ENCODE measurements at places on chromosomes 7 and 10. TPM values are rescaled to one million over a fixed set of nuclear protein-coding genes. Genes with fewer than 3 reads are reported as not detected.

Gene SLC39A12
- polyA plus RNA-seq, result 0.03 TPM

Gene CCL26
- 0.12 TPM for polyA plus RNA-seq

- no peaks in the 10 kb centered on the region for H3K36me3 ChIP-seq
- no peak overlapping the region for H3K4me3 ChIP-seq
- H3K4me1 ChIP-seq, result no peaks in the 10 kb centered on the region
- no peak for DNase-seq
Measured at GRCh38 chr10:93604146-93604545, 3.1 kb upstream of the RBP4 start.

DNA sequence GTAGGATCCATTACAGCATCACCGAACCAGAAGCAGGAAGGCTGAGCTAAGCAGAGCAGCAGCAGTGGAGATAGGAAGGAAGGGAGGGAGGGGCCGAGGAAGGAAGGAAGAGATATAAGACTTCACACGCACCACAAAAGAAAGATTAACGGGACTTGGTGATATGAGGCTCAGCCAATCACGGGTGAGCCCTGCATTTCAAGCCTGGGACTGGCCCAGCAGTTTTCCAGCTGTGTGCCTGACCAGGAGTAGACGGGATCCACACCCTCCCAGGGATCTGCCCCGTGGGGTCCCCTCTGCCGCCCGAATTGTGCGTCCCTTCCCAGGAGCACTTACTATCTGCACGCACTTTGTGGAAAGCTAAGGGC is 16.2 kb downstream of the ATG9B start:
- peaks cover 38% of the 10 kb centered on the region for H3K4me1 ChIP-seq
- H3K4me3 ChIP-seq, result peak overlapping the region; percentile 34
- no peak overlapping the region for H3K27ac ChIP-seq

DNA sequence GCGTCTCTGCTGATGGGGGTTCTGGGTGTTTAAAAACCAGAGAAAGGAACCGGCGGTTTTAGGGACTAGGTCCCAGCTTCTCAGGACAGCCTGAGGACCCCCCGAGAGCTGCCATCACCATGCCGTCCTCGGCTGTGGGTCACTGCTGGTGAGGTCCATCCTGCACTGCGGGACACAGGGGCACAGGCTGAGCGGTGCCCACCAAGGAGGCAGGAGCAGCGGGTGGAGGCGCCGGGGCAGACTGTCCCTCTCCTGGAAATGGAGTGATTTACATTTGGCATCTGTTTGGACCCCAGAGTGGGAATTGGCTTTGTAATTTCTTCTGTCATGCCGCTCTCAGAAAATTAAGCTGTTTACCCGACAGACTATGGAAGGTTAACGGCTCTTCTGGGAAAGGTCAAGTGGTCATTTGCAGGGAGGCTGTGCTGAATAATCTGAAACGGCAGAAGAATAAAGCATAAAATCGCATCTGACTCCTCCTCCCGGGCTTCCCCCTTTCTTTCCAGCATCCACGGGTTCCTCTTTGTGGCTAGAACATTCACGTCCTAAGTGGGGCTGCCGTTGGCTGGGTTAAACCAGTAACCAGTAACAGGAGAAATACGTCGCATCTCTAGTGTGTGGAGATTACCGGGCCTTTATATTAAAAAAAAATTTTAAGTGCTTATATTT is 31.7 kb downstream of the LHPP start:
- no peak for DNase-seq
- H3K4me3 ChIP-seq, result no peak overlapping the region
- H3K27ac ChIP-seq, result no peak overlapping the region
- H3K36me3 ChIP-seq, result peaks cover 21% of the 10 kb centered on the region
- H3K27me3 ChIP-seq, result no peaks in the 10 kb centered on the region

- no peaks in the 10 kb centered on the region for H3K4me1 ChIP-seq
- no peak for DNase-seq
- H3K4me3 ChIP-seq, result no peak overlapping the region
Measured at GRCh38 chr7:112140600-112140999, 65.6 kb downstream of the DOCK4 start.

- H3K4me3 ChIP-seq, result no peak overlapping the region
- H3K4me1 ChIP-seq, result no peaks in the 10 kb centered on the region
- H3K27me3 ChIP-seq, result no peaks in the 10 kb centered on the region
- DNase-seq, result no peak
- H3K36me3 ChIP-seq, result peaks cover 56% of the 10 kb centered on the region
Measured at GRCh38 chr7:149727053-149727898, 46.1 kb downstream of the ZNF467 start.

GRCh38 chr7:82172017-82172416 is 271.6 kb downstream of the CACNA2D1 start:
- H3K27me3 ChIP-seq, result no peaks in the 10 kb centered on the region
- no peak overlapping the region for H3K4me3 ChIP-seq
- no peaks in the 10 kb centered on the region for H3K36me3 ChIP-seq
- H3K27ac ChIP-seq, result no peak overlapping the region

DNA sequence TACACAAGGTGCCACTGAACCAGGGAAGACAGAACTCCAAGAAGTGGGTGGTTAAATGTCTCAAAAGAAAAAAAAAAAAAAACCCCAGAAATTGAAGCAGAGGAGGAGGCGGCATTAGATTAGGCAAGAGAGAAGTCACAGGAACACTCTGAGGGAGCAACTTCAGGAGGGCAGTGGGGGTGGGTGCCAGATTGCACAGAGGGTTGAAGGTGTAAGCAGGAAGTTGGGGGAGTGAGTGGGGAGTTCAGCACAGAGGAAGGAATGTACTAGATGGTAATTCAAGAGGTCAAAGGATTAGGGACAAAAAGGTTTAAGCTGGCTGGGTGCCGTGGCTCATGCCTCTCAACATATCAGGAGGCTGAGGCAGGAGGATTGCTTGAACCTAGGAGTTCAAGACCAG is 110.0 kb upstream of the PDLIM1 start:
- H3K27ac ChIP-seq, result no peak overlapping the region
- no peak overlapping the region for H3K4me3 ChIP-seq
- no peak for DNase-seq
- no peaks in the 10 kb centered on the region for H3K4me1 ChIP-seq

DNA sequence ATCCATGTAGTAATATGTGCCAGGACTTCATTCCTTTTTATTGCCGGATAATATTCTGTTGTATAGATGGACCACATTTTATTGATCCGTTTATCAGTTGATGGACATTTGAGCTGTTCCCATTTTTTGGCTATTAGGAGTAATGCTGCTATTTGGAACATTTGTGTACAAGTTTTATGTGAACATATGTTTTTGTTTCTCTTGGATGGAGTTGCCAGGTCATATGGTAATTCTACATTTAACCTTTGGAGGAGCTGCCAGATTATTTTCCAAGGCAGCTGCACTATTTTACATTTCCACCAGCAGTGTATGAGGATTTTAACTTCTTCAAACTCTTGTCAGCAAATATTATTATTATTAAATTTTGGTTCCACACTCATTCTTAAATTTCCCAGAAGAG is 59.2 kb downstream of the C10orf90 start:
- no peaks in the 10 kb centered on the region for H3K36me3 ChIP-seq
- no peak for DNase-seq
- no peaks in the 10 kb centered on the region for H3K4me1 ChIP-seq
- H3K27ac ChIP-seq, result no peak overlapping the region
- H3K4me3 ChIP-seq, result no peak overlapping the region
- no peaks in the 10 kb centered on the region for H3K27me3 ChIP-seq

GRCh38 chr7:114008696-114009095 is 89.9 kb upstream of the PPP1R3A start:
- no peaks in the 10 kb centered on the region for H3K27me3 ChIP-seq
- DNase-seq, result no peak
- no peaks in the 10 kb centered on the region for H3K36me3 ChIP-seq
- no peaks in the 10 kb centered on the region for H3K4me1 ChIP-seq

Gene C7orf33
- polyA plus RNA-seq, result not detected

DNA sequence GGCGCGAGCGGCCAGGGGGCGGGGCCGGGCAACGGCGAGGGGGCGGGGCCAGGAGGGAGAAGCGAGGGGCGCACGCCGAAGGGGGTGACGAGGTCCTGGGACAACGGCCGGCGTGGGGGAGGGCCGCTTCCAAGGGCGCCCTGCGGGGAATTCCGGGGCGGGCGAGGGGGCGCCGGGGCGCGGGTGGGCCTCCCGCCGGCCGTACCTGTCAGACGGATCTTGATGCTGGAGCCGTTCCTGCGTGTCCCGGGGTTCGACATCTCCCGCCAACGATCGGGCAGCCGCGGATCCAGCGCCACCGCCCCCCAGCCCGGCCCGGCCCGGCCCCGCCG is 421 bp downstream of the SMURF1 start:
- H3K27me3 ChIP-seq, result no peaks in the 10 kb centered on the region
- H3K4me1 ChIP-seq, result peaks cover 6% of the 10 kb centered on the region
- DNase-seq, result no peak
- H3K27ac ChIP-seq, result peak overlapping the region; percentile 46
- no peaks in the 10 kb centered on the region for H3K36me3 ChIP-seq
- peak overlapping the region; percentile 49 for H3K4me3 ChIP-seq

Gene EBF3
- polyA plus RNA-seq, result 7.5 TPM
